ENCODE measurements at places on chromosomes 4 and X. TPM values are rescaled to one million over a fixed set of nuclear protein-coding genes. Genes with fewer than 3 reads are reported as not detected.

- peak; percentile 37 for DNase-seq
These were observed 80.7 kb upstream of the IGFBP7 start for GRCh38 chr4:57190601-57191481.

Gene GABRG1
- not detected for total RNA-seq

- no peak for DNase-seq
These were observed 165.6 kb upstream of the S100G start for GRCh38 chrX:16484338-16484737.

GRCh38 chr4:83581411-83582288, 45.7 kb downstream of the GPAT3 start:
- DNase-seq, result no peak

Gene MTM1
- 10.0 TPM for total RNA-seq

- DNase-seq, result no peak
These were observed 45.8 kb downstream of the EVC2 start for GRCh38 chr4:5662555-5662954.

DNA sequence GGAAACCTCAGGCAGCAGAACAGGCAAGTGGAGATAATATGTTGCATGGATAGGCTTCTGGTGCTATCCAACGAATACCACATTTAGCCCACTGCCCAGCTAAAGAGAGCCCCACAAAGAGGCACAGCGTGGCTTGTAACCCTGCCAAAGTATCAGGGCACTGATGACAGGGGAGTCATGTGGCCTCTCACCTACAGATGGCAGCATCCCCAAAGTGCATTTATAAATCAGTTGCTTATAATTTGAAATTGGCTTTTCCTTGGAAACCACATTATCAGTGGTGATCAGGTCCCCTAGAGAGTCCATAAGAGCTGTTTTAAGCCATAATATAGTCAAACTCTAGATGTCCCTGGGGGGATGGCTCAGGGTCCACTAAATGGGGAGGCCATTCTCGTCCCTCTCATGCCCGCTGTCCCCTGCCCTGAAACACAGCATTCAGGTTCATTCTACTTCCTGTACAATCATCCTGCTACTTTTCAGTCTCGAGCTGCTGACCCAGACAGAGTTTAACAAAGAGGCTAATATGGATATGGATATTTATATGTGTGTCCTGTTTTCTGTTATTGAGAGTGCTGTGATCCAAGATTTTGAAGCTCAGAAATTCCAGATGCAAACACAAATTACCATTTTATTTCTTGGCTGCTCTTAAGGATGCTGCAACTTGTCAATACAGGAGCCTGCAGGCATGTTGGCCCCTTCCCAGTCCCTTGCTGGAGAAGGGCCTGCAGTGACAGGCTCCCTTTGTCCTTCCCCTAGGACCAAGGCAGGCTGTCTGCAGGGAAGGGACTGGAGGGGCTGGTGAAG, 28.5 kb downstream of the SRPX start:
- DNase-seq, result no peak

Gene SLC25A31
- total RNA-seq, result not detected

DNA sequence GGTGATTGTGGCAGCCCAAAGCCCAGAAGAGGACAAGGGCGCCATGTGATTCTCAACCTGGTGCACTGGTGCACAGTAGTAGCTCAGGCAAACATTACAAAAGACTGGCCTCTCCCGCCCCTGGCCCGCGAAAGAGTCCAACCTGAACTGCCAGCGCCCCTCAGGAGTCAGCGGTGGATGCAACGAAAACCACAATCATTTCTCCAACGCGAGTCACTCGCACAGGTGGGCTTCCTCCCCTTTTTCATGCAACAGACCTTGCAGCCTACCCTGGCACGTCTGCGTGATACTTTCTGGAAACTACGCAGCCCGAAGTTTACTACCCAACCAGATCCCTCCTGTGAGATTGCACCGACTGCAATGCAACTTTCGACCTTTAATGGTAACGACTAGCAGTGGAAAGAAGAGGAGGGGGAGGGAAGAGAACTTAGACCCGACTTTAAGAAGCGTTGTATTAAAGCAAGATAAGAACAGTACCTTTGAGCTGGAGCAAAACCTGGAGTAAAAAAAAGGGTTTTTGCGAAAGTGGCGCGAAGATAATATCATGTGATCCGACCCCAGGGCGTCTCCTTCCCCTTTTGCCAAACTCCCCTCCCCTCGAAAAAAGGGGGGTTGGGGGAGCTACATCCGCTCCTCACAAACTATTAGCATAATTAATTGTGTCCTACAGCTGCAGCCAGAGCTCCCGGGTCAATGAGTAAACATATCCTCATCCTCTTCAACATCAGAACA, 63.3 kb upstream of the CCDC160 start:
- no peak for DNase-seq

DNA sequence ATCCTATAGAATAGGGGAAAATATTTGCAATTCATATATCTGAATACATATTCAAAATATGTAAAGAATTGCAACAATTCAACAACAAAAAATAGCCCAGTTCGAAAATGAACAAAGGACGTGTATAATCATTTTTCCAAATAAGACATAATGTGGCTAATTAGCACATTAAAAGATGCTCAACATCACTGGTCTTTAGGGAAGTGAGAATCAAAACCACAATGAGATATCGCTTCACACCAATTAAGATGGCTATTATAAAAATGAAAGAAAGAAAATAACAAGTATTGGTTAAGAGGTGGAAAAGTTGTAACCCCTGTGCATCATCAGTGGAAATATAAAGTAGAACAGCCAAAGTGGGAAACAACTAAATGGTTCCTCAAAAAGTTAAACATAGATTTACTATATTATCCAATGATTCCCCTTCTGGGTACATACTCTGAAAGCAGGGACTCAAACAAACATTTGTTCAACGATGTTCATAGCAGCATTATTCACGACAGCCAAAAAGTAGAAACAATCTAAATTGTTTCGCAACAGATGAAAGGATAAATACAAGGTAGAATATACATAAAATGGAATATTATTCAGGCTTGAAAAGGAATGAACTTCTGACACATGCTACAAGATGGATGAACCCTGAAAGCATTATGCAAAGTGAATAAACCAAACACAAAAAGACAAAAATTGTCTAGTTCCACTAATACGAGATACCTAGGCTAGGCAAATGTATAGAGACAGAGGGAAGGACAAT, 12.7 kb downstream of the FAM13A start:
- no peak for DNase-seq

GRCh38 chr4:148030193-148030873, 298.4 kb downstream of the ARHGAP10 start:
- no peak for DNase-seq

- no peak for DNase-seq
These were observed 113.5 kb downstream of the PDGFC start for GRCh38 chr4:156858071-156858470.

Gene SLC35A2
- total RNA-seq, result 61.4 TPM

Gene AFF2
- 0.16 TPM for total RNA-seq

Gene NUDT10
- not detected for total RNA-seq

DNA sequence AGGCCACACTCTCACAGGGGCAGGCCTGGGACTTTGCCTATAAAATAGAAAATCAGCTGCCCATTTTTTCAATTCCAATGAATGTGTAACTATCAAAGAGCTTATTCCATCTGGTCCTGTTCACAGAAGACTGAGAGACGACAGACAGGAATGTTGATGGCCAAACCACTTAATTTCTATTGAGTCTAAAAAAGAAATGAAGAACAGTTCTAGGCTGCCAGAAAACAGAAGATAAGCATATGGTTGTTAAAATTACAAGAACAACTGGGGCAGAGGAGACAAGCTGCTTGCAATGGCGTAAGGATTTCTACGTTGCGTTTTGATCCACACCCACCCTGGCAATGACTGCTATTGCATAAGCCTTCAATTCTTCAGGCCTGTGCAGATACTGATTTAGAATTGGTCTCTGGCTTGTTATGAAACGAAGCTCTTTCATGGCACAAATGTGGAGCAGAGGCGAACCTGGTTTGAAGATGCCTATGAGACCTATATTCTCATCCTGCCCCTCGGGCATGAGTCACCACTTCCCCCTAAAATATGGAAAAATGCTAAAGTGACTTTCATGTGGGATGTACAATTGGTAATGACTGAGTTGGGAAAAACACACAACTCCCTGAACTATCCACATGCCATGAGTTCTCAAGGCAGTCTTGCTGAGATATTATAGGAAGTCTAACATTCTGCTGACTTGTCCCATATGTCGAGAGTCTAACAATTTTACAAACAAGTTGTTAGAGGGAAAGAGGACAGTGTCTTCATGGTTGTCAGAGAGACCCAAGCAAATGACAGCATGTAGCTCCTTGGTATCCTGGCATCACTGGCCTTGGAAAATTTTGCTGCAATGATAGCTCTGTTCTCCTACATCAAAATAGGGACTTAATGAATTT, 37.9 kb upstream of the SORBS2 start:
- DNase-seq, result no peak

Gene GLRA2
- total RNA-seq, result not detected

Gene TMEM165
- 90.4 TPM for total RNA-seq

- DNase-seq, result no peak
These were observed 202.2 kb upstream of the FAT4 start for GRCh38 chr4:125112536-125112935.

- DNase-seq, result no peak
These were observed 8.0 kb downstream of the NUDT6 start for GRCh38 chr4:122914292-122914904.

DNA sequence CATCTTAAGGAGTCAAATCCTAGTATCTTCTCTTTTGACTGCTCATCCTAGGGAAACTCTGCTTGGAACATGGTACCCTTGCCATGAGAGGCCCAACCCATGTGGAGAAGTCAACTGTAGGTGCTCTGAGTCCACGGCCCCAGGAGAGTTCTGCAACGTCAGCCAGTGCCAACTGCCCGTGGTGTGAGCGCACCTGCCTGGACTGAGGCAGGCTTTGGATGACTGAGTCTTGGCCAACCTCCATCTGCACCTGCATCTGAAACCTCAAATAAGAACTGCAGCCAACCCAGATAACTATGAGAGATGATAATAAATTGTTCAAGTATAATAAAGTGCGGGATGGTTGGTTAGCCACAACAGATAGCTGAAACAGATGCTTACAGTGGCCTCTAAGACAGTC, 772.0 kb downstream of the TRIML1 start:
- DNase-seq, result no peak

- DNase-seq, result no peak
These were observed 52.6 kb downstream of the PCYT1B start for GRCh38 chrX:24594501-24594900.

- no peak for DNase-seq
These were observed 78.7 kb upstream of the TET2 start for GRCh38 chr4:105067946-105068345.
